ENCODE measurements at places on chromosomes 2 and 18.

DNA sequence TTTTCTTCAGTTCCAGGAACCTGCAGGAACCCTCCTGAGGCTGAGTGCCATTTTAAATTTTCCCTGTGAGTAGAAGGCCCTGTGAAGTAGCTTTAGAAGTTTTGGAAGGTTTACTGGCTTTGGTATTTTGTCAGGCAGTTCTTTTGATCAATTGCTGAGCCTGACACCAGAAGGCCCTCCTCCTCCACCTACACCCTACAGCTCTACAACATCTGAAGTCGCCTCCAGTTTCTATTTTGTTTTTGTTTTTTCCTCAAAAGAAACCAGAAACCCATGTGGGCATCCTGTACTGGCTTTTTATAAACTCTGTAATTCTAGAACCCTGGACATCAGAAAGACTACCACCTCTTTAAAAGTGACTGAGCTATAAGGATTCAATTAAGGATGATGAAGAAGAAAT, 153.7 kb downstream of the NRXN1 start:
- no peak for DNase-seq

GRCh38 chr18:5103286-5103685, 93.8 kb downstream of the AKAIN1 start:
- no peak for DNase-seq

GRCh38 chr2:221554769-221555493, 17.2 kb downstream of the EPHA4 start:
- DNase-seq, result no peak

DNA sequence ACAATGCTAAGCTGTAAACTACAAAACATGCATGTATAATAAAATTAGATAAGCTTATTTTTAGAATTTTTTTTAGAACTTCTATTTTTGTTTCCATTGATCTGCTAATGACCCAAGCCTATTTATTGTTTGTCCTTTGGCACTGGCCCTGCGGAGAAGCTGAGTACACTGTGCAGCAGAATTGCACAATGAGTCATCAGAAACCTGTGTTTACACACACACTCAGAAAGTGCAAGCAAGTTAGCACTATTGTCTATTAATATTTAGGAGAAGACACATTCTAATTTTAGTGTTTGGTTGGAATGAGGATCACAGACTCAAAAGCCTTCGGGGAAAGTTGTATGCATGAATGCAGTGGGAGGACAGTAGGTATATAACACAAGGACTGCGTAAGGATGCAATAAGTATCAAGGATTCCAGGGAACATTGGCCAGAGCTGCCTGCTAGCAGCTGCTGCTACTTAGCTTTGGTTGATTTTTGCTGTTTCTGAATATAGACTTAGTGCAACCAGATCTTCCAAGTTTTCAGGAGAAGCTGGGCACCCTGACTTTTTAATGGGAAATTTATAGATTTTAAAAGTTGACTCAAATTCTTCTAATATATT, 128.2 kb downstream of the KCNH7 start:
- DNase-seq, result no peak

GRCh38 chr2:150339951-150340350, 147.5 kb downstream of the RND3 start:
- DNase-seq, result no peak
